ENCODE measurements at places on chromosomes 7 and 10.

DNA sequence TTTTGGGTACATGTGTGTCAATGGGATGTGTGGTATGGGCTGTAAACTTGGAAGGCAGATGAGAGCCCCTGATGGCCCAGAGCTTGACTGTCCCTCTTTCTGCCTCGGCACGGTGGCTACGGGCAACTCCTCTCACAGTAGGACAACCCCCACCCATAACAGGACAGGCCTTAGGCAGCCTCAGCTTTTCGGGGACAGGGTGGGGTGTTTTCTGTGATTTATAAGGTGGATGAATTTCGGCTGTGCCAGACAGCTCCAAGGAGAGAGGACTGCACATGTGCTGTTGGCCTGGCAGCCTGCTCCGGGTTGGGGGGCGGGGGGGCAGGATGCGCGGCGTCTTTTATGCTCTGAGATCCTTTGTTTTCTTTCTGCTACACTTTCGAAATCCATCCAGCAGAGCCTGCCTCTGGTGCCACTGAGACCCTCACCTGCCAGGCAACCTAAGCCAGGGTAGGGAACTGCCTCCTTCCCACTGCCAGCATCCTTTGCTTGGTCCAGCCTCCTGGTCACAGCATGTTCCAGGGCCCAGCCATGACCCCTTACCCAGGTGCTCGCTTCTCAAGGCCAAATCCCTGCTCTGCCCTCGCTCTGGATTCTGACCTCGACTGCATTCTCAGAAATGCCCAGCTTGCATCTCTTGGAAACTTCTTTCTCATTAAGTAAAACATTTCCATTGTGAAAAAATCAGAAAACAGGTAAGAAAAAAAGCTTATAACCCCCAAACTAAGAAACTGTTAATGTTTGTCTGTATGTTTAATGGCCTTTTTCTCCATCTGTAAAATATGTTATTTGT, 15.4 kb upstream of the BTBD16 start:
- DNase-seq: no peak

- peak; percentile 85 for DNase-seq
Observed at GRCh38 chr10:96683065-96683464, 37.2 kb downstream of the PIK3AP1 start.

DNA sequence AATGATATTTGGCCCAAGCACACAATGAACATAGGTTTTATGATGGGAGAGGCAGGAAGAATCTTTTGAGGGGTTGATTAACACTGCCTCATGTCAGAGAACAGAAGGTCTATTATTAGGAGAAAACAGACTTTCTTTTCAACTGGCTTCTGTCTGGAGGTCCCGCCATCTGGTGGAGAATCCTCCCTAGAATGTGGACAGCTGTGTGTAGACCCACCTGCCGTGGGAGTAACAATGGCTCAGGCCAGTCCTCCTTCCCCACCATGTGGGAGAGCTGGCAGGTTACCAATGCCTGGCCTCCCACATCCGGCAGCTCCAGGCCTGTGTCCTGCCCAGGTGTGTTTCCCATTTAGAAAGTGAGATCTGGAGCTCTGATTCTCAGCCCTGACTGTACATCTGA, 70.4 kb upstream of the AOAH start:
- no peak for DNase-seq

GRCh38 chr7:80175744-80176143, 41.1 kb downstream of the GNAI1 start:
- DNase-seq: no peak

DNA sequence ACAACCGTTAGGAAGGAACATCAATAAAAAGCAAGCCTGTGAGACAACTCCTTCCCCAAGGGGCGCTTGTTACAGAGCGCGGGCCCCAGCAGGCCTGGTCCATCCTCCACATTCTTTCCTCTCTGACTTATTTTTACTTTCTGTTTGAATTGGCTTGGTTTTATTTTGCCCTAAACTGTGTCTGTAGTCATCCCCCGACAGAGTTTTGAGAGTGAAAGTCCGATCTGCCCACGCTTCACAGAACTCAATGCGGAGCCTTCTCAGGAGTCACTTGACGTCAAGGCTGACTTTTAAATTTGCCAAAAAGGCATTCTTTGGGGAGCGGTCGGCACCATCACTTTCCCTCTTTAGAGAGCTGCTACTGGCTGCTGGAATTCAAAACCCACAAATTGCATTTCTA, 150.1 kb upstream of the KLF6 start:
- peak; percentile 38 for DNase-seq

GRCh38 chr7:17680943-17681351, 259.3 kb downstream of the SNX13 start:
- peak; percentile 49 for DNase-seq

DNA sequence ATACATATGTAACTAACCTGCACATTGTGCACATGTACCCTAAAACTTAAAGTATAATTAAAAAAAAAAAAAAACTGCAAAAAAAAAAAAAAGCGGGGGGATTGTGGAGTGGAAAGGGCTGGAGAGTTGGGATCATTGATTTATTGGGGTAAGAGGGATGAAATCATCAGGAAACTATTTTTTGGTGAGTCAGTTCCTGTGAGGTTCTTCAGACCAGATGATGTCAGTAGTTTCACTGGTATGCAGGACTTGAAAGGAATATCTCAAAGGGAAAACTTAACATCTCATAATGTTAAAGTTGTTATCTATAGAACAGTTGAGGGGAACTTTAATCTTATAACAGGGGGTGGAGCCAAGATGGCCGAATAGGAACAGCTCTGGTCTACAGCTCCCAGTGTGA, 32.6 kb upstream of the TECTB start:
- peak; percentile 74 for DNase-seq

DNA sequence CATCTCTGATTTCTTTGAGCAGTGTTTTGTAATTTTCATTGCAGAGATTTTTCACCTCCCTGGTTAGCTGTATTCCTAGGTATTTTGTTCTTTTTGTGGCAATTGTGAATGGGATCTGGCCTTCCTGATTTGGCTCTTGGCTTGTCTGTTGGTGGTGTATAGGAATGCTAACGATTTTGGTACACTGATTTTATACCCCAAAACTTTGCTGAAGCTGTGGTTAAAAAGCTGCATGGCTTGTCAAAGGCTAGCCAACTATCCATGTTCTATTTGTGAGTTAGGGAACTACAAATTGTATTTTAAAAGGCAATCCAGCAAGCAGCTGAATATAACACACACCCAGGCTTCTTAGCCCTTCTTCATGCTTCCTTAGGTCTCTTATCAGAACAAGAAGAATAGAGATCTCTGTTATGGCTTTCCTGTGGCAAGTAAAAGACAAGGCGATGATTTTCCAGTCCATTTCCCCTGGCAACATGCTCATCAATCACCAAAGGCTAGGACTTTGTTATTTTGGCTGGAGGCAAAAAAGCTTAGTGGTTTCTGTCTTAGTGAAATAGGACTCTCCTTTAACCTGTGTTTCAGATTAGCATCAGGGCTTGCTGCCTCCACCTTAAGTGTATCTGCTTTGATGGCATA, 77.5 kb downstream of the CDK6 start:
- DNase-seq: no peak

GRCh38 chr10:77685432-77685831, 47.8 kb upstream of the KCNMA1 start:
- DNase-seq: no peak

DNA sequence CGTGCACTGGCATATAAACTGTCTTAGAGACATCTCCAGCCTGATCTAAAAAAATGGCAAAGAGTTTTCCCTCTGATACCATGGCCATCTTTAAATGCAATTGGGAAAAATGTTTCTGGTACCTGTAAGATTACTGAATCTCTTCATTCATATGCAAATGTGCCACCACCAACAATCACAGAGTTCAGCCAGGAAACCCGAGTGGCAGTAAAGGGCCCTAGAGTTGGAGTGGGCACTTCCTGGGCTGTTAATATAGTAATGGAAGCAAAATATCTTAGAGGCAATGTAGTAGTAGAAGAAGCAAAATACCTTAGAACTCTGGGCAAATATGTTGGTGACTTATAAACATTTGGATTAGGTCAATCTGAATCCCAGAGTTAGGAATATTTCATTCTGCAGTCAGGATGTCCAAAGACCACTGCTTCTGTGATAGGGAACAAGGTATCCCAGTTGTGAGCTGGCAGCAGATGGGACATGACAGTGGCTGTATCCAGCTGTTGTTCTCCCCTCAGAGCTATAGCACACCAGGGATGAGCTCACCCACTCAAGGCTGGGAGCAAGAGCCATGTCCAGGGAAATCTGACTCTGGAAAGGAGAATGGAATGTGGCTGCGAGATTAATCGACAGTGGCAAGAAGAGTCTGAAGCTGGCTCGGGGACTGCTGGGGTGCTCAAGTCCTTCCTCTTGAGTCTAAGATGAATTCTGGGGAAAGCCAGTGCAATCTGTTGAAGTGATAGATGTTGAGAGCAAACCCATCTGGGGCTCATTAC, 332.1 kb downstream of the PHTF2 start:
- DNase-seq: no peak

DNA sequence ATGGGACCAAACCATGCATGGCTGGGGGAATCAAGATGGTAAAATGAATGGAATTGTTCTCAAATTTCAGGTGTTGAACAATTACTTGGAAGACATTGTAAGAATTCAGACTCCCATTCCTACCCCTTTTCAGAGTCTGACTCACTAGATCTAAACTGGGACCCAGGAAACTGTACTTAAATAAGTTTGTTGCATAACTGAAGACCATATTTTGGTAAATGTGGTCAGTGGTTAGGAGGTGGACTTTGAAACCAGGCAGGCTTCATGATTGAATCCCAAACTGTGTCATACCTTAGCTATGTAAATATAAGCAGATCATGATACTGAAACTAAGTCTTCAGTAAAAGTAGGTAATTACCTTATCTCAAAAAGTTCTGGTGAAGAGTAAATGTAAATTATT, 41.7 kb downstream of the ZWINT start:
- DNase-seq: no peak

DNA sequence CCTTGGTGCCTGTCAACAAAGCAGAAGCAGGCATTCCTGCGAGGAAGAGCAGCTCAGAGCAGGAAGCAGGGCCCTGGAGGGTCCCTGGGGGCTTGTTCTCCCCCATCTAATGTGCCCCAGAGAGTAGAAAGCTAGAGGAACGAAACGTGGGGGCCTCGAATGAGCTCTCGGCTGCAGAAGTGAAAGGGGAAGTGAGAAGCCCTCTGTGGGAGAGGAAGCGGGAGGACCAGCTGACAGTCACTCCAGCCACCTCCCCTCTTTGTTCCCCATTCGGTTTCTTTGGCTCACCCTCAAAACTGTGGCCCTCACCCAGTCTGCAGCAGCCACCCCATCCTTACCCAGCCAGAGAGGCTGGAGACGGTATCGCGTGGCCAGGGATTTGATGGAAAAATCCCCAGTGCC, 25.0 kb downstream of the C10orf105 start:
- DNase-seq: no peak

GRCh38 chr10:100826983-100827818, 81.8 kb downstream of the PAX2 start:
- DNase-seq: no peak

DNA sequence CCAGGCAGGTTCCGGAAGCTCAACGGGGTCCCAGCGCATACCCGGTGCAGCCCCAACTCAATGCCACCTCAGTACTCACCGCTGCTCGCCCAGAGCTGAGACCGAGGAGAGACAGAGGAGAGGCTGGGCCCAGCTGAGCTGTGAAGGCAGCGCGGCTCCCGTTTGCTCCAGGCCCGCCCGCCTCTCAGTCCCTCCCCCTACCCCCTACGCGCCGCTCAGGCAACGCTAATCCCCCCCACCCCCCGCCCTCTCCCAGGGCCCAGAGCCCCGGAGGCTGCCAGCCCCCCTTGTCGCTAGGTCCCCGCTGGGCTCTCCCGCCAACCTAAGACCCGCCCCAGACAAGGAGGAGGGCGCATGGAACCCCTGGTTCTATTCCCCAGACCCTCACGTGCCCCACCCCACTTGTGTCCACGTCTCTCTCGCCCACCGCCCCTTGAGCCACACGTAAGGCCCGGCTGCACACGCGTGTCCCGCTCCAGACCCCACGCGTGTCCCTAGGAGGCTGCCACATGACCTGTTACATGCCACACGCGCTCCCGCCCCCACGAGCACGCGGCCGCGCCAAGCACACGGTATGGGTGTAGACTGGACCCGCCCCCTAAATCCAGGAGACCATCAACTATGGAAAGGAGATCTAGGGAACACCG, at the start of gene PSD:
PSD (minus strand) TSS at position 164 of the 647 bp plus-strand sequence. CDS start 1,747 bp downstream, outside the sequence.
- no peak for DNase-seq

DNA sequence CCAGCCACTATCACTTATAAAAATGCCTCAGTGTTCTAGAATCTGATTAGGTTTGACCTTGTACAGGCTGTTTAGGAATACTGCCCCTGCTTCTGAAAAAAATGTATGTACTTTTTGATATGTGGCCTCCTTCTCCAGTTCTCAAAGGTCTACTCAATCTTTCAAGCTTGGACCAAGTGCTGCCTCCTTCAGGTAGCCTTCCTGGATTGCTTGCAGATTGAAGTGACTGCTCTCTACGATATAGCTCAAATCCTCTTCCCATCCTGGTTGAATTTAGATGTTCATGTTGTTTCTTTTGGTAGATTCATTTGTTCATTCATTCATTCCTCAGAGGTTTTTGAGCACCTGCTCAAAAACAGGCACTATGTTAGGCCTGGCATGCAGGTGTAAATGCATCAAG, 77.2 kb upstream of the NPTX2 start:
- no peak for DNase-seq

GRCh38 chr7:51303142-51303525, 13.5 kb downstream of the COBL start:
- no peak for DNase-seq

- no peak for DNase-seq
Observed at GRCh38 chr7:50591098-50591479, 25.9 kb upstream of the DDC start.

GRCh38 chr7:155532792-155533119, 13.6 kb downstream of the CNPY1 start:
- DNase-seq: no peak

- DNase-seq: no peak
Observed at GRCh38 chr7:51824050-51824449, 507.4 kb upstream of the COBL start.

- no peak for DNase-seq
Observed at GRCh38 chr10:131644289-131644688, 256.5 kb upstream of the PPP2R2D start.

GRCh38 chr10:122056431-122057094, 67.6 kb downstream of the TACC2 start:
- no peak for DNase-seq

GRCh38 chr10:28137907-28138880, 139.3 kb upstream of the ODAD2 start:
- DNase-seq: peak; percentile 93

DNA sequence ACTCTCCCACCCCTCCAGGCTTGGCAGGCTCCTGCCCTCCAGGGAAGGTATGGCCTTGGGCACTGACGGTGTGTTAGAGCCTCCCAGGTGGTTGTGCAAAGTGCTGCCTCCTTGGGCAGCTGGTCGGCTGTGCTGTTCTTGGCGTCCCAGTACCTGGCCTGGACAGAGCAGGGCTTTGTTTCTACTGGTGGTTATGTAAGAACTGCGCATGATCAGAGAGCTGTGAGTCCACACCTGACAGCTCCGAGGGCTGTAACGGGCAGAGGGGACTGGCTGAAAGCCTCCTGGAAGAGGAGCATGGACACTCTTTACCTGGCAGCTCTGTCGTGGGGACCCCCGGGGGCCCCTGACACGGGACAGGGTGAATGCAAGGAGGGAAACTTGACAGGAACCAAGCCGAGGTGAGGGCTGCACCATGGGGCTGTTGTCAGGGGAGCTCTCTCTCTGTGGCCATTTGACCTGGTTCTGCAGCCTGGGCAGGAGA, 3.1 kb upstream of the SFRP5 start:
- DNase-seq: no peak

- DNase-seq: peak; percentile 39
Observed at GRCh38 chr10:28280652-28281051, 22.2 kb downstream of the MPP7 start.

GRCh38 chr10:114327537-114328440, 76.5 kb downstream of the AFAP1L2 start:
- DNase-seq: no peak

GRCh38 chr7:1642291-1642731, 27.8 kb upstream of the ELFN1 start:
- DNase-seq: no peak

- peak; percentile 2 for DNase-seq
Observed at GRCh38 chr10:16545116-16545736, 23.5 kb upstream of the C1QL3 start.
